ENCODE measurements at places on chromosomes 5 and 9.

- no peak for DNase-seq
Observed at GRCh38 chr9:110971705-110972104, 66.6 kb downstream of the LPAR1 start.

DNA sequence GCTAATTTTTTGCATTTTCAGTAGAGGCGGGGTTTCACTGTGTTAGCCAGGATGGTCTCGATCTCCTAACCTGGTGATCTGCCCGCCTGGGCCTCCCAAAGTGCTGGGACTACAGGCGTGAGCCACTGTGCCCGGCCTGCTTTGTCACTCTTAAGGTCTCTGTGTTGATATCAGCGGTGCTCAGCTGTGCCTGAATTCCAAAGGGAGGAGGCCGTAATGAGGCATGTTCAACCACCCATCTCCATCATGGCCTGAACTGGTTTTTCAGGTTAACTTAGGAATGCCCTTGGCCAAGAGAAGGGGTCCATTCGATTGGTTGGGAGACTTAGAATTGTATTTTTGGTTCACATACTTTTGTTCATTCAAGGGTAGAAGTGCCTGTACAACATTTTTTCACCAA, 22.0 kb downstream of the HSD17B3 start:
- DNase-seq: no peak

GRCh38 chr9:82608487-82608886, 454.5 kb downstream of the RASEF start:
- DNase-seq: no peak

DNA sequence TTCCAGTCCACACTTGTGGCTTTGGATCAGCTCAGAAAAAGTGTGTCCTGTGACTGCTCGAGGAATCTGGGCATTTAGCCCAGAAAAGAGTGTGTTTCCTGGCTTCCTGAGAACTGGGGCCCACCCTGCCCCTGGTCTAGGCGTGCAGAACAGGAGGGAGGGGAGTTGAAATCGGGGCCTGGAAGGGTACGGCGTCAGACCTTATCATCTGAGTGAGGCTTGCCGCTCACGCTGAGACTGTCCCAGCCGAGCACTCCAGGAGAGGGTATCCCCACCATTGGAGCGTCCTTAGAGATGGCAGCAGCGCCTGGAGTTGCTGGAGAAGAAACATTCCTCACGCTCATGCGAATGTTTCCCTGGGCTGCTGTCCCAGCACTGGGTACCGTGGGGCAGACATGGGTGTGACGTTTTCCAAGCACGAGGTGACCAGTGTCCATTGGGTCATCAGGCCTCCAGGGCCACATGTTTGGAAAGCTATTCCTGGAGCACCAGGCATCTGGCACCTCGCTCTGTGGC, 22.5 kb downstream of the NEK6 start:
- DNase-seq: no peak

DNA sequence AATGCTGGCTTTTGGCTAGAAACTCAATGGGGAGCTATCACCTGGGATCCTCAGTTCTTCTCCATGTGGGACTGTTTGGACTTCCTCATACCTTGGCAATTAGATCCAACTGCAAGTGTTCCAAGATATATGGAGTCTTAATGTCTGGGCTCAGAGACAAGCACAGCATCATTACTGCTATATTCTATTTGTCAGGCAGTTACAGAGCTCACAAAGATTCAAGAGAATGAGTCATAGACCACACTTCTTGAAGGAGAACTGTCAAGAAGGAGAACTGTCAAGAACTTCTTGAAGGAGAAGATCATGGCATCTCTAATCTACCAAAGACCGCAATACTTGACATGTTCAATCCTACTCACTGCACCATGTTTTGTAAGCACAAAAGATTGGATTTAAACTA, 106.8 kb upstream of the NREP start:
- no peak for DNase-seq

GRCh38 chr5:126490167-126490940, 67.1 kb downstream of the GRAMD2B start:
- DNase-seq: no peak

- DNase-seq: no peak
Observed at GRCh38 chr9:135613946-135614805, 25.2 kb downstream of the GLT6D1 start.

DNA sequence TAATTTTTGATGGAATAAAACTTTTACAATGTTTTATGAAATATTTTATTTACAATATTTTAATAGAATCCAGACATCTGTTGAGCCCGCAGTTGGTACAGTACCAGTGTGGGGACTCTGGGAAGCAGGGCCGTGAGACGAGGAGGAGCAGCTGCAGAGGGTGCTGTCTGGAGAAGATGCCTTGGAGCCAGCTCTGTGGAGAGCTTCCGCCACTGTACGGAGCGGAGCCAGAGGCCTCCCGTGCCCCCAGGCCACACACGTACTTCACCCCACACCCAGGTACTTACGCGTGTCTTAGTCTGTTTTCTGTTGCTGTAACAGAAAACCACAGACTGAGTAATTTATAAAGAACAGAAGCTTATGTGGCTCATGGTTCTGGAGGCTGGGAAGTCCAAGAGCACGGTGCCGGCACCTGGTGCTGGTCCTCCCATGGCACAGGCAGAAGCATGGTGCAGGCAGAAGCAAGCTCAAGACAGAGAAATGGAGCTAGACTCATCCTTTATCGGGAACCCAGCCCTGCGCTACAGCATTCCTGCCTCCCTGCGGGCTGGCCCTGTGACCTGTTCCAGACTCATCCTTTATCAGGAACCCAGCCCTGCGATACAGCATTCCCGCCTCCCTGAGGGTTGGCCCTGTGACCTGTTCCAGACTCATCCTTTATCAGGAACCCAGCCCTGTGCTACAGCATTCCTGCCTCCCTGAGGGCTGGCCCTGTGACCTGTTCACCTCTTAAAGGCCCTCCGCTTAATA, 23.3 kb downstream of the CEP72 start:
- DNase-seq: no peak

GRCh38 chr5:80153586-80154126, 102.2 kb downstream of the SERINC5 start:
- DNase-seq: no peak

DNA sequence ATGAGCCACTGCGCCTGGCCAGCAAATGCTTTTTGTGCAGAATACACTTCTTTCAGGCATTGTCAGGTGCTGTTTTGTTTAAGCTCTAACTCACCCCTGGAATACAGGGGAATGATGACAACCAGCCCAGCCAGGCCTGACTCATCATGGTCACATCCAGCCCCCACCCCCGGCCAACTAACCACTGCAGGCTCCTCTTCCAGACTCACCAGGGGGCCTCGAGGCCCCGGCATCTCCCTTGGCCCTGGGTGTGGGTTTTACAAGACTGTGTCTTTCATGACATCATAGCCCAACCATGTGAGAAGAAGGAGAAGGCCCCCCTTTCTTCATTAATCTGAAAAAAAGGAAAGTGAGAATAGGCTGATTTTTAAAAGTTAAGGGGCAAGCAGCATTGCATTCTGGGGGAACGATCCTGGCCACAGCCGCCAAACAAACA, 35.5 kb downstream of the OLFML2A start:
- no peak for DNase-seq

- DNase-seq: no peak
Observed at GRCh38 chr5:154519359-154519758, 41.3 kb upstream of the HAND1 start.

DNA sequence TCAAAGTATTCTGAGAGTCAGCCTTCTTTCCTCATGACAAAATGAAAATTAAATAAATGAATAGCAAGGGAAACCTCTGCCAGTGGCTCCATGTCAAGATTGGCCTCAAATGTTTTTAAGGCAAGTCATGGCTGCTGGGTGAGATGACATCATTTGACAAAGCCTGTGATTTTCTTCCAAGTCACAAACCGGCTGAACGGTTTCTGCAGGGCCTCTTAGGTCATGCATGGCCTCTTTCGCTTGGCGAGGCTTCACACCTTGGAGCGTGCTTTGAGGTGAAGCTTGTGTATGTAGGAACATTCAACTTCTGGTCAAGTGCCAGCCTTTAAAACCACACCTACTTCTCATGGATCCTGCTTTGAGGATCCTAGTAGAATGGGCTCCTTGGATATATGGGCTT, 161.0 kb upstream of the ZNF618 start:
- DNase-seq: no peak

DNA sequence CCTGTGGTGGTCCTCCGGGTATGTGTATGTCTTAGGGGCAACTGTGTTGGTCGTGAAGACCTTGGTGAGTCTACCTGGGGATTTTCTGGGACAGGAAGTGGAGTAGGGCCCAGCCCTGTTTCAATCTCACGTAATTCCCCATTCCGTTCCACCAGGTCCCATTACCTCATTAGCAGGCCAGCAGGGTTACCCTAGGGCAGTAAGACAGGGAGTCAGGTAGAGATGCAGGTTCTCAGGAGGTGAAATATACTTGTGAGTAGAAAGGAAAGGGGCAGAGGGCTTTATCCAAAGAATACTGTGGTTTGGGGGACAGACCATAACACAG, 56.5 kb downstream of the MACROH2A1 start:
- no peak for DNase-seq

- DNase-seq: no peak
Observed at GRCh38 chr5:162573758-162574157, 506.2 kb downstream of the GABRG2 start.

- DNase-seq: no peak
Observed at GRCh38 chr5:67453111-67453905, 256.7 kb upstream of the CD180 start.

- DNase-seq: no peak
Observed at GRCh38 chr5:174167080-174167910, 121.8 kb downstream of the NSG2 start.

- no peak for DNase-seq
Observed at GRCh38 chr5:94025788-94026473, 284.5 kb upstream of the POU5F2 start.

DNA sequence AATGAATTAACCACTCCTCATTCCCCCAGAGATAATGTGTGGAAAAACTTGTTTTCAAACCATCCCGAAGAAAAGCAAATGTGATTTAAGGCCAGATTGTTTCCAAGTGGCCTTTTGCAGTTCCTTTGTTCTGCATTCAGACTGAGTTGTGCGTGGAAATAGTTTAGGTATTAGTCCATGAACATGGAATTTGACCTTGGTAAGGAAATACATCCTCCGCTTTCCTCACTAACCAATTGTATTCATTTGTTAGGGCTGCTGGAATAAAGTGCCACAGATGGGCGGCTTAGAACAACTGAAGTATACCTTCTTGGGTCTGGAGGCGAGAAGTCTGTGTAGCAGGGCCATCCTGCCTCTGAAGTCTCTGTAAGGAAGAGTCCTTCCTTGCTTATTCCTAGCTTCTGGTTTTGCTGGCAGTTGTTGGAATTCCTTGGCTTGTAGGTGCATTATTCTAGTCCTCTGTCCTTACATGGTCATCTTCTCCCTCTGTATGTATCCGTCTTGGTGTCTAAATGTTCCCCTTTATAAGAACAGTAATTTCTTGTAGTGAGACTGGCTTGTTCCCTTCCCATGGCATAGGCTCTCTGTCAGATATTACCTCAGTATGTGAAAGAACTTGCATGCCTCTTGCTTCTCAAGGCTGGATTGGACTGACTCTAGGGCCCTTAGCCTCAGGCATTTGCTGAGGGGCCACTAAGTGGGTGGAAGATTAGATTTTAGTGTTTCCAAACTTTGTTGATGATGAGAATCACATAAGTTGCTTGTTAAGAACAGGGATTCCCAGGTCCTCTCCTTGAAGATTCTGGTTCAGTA, 53.9 kb downstream of the RAI14 start:
- no peak for DNase-seq

DNA sequence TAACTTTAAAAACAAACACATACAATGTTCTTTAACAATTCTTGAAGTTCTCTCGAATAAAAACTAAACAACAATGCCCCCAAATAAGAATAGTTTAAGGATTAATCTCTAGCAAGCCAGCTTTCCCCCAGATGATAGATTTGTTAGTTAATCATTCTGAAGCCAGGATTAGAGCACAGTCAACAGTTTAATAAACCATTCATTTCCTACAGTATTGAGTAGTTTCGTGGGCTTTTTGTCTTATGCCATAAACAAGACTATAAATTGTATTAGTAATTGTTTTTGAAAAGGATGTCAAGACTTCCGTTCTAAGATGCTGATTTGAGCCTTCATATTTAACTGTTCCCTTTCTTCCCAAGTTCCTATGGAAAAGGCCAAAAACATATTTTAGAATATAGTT, 136.6 kb downstream of the PIK3R1 start:
- no peak for DNase-seq

- DNase-seq: no peak
Observed at GRCh38 chr9:80619356-80619755, 1047.6 kb downstream of the TLE4 start.

GRCh38 chr5:148311484-148311883, 739 bp upstream of the SPINK7 start:
- DNase-seq: no peak

DNA sequence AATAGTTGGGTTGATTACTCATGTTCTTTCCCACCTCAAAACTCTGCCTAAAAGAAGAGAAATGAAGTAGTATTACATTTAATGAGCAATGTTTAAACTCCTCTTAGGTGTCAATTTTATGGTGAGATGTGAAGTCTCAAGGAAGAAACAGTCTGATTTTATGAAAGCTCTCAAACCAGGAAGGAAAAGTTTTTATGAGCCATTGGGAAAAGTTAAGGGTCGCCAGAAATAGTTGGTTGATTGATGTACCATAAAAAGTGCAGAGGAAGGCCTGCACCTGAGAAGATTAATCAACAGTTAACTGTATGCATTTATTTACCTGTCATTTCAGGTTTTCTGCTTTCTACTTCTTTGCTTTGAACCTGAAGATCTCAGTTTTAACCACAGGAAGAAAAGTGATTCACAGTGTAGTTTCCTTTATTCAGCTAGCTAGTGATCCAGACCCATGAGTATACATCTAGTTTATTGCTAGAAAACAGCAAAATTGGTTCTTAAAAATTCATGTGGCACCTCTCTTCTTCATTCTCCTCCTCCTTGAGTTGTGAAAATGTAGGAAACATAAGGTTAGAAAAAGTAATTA, 133.1 kb downstream of the CSNK1G3 start:
- no peak for DNase-seq

DNA sequence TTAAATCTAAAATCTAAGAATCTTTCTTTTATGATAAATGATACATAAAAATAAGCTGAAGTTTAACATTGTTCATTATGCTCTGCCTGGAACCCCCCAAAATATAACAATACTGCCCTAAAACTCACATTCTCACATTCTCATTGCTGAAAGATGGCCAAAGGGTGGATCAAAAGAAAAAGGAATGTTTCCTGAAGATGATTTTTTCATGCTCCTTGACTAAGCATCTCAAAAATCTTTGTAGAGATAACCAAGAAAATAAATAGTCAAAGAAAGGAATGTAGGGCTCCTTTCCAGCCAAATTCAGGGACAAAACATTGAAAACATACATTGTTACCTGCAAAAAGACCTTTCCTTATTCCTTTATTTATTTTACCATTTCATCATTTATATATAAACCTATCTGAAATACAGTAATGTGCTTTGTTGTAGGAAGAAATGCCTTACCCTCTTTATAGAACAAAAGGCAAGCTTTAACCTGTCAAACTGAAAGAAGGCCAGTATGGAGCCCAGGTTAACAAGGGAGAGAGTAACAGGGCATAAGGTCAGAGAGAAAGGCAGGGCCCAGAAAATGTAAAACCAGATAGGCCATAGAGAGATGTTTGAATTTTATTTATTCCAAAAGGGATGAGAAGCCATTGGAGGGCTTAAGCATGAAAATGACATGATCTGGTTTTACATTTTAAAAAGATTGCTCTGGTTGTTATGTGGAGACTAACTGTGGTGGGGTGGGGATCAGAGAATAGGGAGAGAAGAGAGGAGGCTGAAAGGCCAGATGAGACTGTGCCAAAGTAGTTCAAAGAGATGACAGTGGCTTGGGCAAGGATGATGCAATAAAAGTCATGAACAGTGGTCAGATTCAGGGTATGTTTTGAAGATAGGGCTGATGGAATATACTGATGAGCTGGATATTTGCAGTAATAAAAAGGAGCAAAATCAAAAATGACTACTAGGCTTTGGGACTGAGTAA, 37.3 kb upstream of the CDK5RAP2 start:
- DNase-seq: no peak
